ENCODE measurements at places on chromosomes 4 and X.

GRCh38 chr4:185567381-185568376 lies 32.4 kb upstream of the PDLIM3 start:
- no peak for DNase-seq

DNA sequence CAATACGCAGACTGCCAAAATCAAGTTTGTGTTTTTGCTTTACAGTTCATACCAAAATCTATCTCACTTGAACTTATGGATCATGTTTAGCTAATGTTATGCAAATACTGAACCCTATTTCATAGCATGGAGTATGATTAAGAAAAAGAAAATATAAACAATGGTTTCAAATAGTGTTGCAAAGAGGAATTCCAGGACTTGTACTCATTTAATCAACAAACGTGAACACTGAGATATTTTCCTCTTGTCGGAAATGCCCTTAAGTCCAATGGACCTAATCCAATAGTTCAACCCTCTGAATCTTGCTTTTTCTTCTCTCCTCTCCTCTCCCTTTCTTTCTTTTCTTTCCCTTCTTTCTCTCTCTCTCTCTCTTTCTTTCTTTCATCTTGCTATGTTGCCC lies 30.8 kb downstream of the RASL11B start:
- DNase-seq = no peak

- no peak for DNase-seq
Measured at GRCh38 chrX:154800478-154801210, 4.6 kb downstream of the MPP1 start.

DNA sequence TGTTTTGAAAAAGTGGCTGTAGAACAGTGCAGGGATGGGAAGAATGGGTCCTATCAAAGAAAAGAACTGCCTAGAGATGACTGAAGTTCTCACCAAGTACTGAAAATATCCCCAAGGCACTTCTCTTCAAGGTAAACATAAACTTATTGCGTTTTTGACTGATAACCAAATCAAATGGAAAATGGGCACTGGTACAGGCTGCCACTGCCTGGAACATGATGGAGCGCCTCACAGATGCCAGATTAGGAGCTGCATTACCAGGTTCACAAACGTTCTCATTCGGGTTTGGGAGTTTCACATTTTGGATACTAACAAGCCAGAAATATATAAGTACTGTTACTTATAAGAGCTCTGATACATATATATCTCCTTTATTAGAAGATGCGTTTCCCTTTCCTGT lies 141.3 kb downstream of the CBR4 start:
- no peak for DNase-seq

- no peak for DNase-seq
Measured at GRCh38 chr4:125735102-125735501, 420.3 kb downstream of the FAT4 start.

GRCh38 chr4:71494539-71494938 lies 155.7 kb downstream of the SLC4A4 start:
- DNase-seq = no peak

DNA sequence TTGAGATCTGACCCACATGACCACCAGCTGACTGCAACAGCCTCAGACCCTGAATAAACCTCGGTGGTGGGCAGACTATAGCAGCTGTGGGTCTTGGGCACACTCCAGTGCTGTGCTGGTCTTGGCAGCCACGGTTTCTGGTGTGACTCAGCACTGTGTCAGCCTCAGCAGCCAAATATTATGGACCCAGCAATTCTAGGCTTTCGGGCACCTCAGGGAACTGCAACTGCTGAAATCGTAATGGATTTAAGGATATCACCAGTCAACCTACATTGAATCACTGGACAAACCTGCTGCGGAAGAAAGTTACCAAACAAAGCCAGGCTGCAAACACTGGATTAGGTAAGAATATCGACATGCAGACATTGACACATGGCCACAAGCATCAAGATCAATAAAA lies 10.5 kb upstream of the UBE2NL start:
- no peak for DNase-seq

GRCh38 chr4:76199664-76200211 lies 13.9 kb downstream of the SCARB2 start:
- no peak for DNase-seq

Measured in HAP-1 (cell line).